ENCODE measurements at places on chromosomes 2 and 18.

GRCh38 chr2:203240491-203240890 is 1.7 kb downstream of the CYP20A1 start:
- DNase-seq: no peak

GRCh38 chr2:52779446-52779845 is 988.2 kb upstream of the CHAC2 start:
- no peak for DNase-seq

DNA sequence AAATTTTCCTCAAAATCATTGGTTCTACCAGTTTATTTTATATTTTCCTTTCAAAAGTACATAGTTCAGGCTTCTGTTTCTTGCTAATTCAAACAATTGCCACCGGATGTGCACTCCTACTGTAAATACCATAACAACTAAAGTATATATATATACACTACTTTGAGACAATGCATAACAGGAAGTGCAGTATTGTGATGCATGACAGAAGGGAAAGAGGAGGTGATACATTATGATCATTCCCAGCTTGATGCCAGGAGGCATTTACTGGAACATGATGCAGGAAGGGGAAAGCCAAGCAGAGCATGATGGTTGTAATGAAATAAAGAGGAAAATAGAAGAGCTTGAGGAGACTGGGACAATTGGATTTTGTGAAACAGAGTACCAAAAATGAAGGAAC is 215.2 kb upstream of the NT5C1B start:
- no peak for DNase-seq

DNA sequence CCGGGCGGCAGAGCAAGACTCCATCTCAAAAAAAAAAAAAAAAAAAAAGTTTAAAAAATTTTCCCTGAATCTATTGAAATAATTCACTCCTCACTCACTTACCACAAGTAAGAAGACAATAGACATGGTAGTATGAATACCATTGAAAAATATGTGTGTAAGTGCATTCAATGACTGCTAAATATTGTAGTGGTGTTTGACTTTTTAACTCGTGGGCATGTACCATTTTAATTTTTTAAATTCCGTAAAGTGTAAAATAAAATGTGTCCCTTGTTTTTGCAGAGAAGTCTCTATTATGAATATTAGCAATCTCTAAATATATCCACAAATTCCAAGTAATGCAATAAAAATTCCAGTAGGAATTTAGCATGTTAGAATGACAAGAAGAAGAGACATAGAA is 134.1 kb downstream of the COPS8 start:
- DNase-seq: no peak

- no peak for DNase-seq
These were observed 760.5 kb downstream of the SATB2 start for GRCh38 chr2:198697218-198697617.

DNA sequence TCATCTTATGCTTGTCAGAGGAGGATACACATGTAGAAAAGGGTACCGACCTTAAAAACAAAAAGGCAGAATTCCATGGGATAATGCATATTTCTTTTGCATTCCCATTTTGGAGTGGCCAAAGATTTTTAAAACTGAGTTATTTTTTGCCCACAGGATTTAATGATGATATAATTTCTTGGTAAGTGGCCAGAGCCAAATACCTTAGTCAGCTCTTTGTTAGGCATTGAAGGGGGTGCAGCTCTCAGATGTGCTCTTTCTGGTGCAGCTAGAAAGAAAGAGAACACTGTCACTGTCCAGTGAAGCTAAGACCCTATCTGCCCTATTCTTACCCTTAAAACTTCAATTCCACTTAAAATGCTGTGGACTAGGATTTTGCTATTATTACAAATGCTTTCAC is 10.8 kb downstream of the COQ10B start:
- DNase-seq: no peak

DNA sequence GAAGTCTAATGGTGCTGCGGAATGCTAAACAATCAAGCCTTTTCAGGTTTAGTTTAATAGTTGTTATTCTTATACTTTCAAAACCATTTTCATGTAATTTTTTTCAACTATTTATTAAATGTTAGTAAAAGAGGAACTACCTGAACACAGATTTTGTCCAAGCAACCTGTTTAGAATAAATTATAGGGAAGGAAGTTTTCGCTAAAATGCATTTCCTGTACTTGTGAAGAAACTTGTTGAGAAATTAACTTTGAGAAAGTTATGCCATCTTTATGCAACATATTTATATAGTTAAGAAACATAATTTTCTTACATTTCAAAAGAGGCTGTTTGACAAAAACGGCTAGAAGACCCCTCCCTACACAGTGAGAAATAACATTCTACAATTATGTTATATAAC is 16.6 kb downstream of the MAP4K4 start:
- no peak for DNase-seq

- DNase-seq: no peak
These were observed 51.0 kb downstream of the SF3B1 start for GRCh38 chr2:197383825-197384224.

DNA sequence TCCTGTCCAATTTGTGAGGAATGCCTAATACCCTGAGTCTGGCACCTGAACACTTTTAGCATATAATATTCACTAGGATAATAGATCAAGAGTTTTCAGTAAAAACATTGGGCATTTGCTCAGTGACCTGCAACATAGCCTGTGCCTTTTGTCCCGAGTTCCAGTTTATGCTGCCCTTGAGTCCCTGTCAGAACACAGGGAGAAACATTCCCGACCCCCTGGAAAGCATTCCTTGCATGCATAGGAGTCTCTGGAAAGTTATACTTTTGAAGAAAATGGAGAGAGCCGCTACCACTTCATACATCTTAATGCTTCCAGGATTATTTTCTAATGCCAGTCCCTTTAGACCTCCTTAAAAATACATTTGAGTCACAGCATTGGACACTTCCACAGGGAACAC is 107.3 kb downstream of the PLCL1 start:
- no peak for DNase-seq

DNA sequence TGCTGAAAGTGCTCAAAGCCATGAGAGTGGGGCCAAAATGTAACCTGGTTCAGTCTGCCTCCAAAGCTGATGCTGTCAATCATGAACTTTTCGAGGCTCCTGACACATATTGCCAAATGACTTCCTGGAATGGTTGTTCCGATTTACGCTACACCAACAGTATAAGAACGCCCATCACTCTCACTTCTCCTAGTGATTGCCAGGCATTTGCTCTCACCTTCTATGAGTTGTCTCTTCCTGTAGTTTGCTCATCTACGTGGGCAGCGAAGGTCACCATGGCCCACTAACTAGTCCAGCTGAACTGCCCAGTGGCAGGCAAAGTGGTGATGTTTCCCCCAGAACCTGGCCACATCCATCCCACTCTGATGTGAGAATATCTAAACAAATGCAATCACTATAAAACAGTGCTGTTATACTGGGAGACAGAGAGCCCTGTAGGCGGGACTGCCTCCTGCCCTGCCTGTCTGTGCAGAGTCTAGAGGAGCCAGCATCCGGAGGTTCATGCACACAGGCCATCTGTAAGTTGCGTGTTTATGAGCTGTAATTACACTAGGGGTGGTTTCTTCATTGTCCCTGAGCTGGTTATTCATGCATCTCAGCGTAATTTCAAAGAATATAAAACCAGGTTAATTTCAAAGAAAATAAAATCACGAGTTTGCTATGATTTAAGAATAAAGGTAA is 8.8 kb upstream of the CABLES1 start:
- DNase-seq: no peak

DNA sequence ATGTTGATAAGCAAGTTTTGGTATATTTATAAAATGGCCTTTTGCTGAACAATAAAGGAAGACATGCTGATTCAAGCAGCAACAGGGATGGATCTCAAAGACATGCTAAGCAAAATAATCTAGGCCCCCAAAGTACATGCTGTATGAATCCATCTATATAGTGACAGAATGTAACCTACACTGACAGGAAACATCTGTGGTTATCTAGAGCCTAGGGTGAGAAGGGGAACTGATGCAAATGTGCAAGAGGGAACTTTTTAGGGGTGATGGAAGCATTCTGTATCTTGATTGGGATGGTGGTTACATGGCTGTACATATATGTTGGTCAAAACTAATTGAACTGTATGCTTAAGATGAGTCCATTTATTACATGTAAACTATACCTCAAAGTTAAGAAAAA is 24.2 kb downstream of the CNRIP1 start:
- no peak for DNase-seq
